CD8-positive, alpha-beta T cell (primary cell): ENCODE measurements at places on chromosomes 4 and X.

- no peak for DNase-seq
These were observed 105.2 kb downstream of the PDE5A start for GRCh38 chr4:119523399-119523798.

GRCh38 chr4:118931786-118932185 is 43.1 kb downstream of the SYNPO2 start:
- no peak for DNase-seq

GRCh38 chr4:188821500-188821899 is 682.3 kb downstream of the TRIML1 start:
- no peak for DNase-seq

GRCh38 chr4:158995965-158996364 is 106.9 kb upstream of the RAPGEF2 start:
- no peak for DNase-seq

DNA sequence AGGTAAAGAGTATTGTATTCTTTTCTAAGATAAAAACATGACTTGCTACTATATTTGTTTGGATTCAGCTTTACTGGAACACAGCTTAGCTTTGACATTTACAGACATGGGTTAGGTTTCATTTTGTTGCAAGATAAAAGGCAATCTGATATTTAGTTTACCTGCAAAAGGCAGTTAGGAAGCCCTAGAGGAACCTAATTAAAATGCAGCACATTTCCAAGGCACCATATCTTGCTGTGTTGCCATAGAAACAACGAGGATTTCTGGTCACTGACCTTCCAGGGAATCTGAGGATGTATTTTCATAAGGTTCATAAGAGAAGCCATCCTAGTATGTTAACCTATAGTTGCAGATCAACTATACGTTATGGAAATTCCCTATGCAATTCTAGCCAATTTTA is 116.0 kb downstream of the SNCA start:
- no peak for DNase-seq
